ENCODE measurements at places on chromosomes 5 and 9.

DNA sequence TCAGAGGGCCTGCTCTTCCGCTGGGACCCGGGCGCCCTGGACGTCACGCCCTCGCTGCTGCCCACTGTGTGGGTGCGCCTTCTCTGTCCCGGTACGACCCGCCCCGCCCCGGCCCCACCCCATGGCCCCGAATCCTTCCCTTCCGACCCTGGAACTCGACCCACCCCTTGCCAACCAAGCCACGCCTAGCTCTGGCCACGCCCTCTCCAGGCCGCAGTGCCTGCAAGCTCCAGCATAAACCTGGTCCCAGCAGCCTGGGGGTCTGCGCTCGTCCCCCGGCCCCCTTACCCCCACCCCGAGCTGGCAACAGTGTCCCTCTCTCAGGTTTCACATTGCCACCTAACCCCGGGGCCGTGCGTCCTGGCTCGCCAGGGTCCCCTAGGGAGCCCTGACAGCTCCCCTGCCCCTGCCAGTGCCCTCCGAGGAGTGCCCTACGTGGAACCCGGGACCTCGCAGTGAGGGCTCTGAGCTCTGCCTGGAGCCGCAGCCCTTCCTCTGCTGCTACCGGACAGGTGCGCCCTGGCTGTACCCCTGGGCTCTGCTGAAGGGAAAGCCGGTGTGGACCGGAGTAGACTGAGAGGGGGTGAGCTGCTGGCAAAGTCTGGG is 3.4 kb downstream of the ADGRD2 start:
- DNase-seq, result no peak

- no peak for DNase-seq
Measured at GRCh38 chr5:143682246-143682905, 129.6 kb upstream of the HMHB1 start.

GRCh38 chr9:136697146-136697820 is 10.0 kb upstream of the AGPAT2 start:
- no peak for DNase-seq

DNA sequence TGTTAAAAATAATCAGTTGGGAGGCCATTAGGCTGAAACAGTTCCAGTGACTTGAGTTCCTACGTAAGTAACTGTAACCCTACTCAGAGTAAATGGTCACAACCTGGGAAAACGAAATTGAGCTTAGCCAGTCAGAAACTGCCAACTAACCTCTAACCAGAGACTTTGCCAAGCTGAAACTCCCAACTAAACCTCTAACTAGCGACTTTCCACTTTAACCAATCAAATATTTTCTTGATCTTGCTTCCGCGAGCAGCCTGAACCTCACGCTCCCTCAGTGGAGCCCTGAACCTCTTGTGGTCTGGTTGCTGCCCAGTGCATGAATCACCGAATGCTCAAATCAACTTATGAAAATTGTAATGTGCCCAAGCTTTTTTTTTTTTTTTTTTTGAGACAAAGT is 156.2 kb downstream of the MED10 start:
- DNase-seq, result no peak

DNA sequence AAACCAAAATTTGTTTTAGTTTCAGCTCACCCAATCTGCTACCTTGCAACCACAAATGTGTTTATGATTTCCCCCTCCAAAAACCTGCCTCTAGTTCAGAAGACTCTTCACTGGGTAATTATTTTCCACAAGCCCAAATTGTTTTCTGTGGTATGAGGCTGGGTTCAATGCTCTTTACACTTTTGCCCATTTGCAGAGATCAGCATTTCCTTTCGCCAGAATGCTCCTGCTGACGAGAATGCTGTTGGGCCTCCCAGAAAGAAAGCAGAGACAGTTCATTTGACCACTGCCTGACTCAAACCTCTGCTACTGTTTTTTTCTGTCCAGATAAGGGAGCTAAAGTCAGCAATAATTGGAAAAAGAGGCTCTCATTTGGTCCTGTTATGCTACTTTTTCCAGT is 427.3 kb downstream of the PDE4D start:
- DNase-seq, result no peak

- no peak for DNase-seq
Measured at GRCh38 chr5:81904861-81905260, 67.0 kb upstream of the ATG10 start.

- DNase-seq, result no peak
Measured at GRCh38 chr5:32501071-32502002, 56.8 kb upstream of the ZFR start.

DNA sequence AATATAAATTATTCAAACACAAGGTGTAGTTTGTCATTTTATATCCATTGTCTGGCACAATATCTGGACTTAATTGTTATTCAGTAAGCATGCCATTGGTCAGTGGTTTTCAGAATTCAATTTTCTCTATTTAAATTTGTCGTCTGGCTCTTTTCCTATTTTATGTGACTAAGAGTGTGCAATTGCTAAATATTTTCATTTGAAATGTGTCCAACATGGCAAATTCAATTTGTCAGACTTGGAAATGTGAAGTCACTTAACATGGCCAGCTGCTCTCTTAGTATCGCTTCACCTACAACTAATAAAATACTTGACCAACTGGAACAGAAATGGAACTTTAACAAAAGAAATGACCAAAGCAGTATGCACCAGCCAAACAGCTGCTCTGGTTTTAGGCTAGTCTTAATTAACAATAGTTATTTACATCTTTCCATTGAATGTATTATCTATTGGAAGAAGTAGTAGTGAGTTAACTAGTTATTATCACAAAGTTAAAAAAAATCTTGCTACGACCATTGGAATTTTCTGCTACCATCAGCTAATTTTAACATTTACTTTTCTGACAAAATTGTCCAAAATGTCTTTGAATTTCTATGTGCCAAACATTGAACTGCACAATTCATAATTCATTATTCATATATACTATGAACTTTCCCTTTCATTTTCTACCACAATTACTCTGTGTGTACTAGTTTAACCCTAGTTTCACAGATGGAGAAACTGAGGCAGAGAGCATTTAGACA is 720.7 kb upstream of the FAM174A start:
- DNase-seq, result no peak

DNA sequence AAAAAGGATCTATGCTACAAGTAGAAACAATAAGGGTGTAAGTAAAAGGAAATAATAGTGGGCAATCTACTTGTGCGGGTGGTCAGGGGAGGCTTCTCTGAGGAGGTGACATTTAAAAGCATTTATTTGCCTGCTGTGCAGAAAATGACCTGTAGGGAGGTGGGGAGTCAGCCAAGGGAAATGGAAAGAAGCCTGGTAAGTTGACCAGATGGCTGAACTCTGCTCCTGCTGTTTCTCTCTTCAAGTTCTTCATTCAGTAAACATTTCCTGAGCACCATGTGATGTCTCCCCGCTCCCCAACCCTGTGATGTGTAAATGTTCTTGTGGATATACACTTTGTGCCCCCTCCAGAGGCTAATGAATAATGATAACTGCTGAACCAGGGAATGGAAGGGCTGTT is 9.9 kb upstream of the SPIN1 start:
- no peak for DNase-seq

- DNase-seq, result peak; percentile 25
Measured at GRCh38 chr9:118522093-118523028, 818.2 kb downstream of the TLR4 start.

DNA sequence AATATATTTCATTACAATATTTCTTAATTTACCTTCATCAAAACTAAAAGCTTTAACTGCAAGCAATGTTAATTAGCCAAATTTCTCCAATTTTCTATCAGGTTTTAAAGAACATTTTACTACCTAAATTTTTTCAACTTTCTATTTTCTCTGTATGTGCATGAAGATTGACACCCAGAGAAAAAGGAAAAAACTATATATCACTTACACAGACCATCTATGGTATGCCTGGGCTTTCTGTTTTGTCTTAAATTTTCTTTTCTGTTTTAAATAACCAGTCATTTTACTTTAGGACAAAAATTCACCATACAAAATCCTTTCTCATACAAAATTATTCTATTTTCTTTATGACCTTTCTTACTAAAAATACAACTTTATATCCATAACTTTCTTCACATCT is 13.8 kb upstream of the IL7R start:
- DNase-seq, result no peak

DNA sequence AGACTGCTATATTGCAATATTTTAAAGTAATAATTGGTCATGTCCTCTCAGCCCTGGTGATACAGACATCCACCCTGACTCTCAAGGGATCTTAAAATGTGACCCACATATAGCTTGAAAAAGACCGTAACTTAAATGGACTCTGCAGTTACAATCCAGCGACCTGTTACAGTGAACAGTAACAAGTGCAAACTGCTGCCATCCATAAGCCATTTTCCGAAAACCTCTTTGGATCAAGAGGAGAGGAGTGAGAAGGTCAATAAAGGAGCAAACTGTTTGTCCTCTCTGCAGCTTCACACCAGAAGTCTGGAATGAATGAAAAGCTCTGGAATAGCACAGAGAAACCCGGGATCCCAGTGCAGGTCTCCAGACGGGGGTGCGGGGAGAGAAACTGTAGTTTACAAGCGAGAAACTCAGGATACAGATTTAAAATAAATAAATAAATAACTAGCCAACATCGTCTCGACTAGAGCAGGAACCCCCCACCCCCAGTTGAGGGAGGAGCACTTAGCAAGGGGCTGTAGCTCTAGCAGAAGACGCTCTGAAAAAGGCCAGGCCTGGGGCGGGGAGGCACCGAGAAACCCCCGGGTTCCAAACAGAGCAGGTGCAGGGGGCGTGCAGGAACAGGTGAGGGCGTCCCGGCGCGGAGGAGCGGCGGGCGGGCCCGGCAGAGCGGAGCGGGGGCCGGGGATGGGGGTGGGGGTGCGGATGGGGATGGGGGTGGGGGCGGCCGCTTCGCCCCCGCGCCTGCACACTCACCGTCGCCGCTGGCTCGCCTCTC is 572 bp downstream of the ZDHHC21 start:
- DNase-seq, result peak; percentile 17

GRCh38 chr5:102483736-102484135 is 15.1 kb downstream of the SLCO6A1 start:
- no peak for DNase-seq

- DNase-seq, result no peak
Measured at GRCh38 chr5:81183811-81184748, 49.0 kb upstream of the CKMT2 start.
